Stimulated activated CD8-positive, alpha-beta memory T cell treated with anti-CD3 and anti-CD28 coated beads, Interleukin-2, amount 100 ng/mL, for 1 hour (primary cell): ENCODE measurements at places on chromosomes 2 and 18.

GRCh38 chr2:51208521-51208920 is 176.6 kb upstream of the NRXN1 start:
- no peak for DNase-seq

GRCh38 chr2:193895226-193895625 is 1700.5 kb upstream of the TMEFF2 start:
- no peak for DNase-seq

GRCh38 chr2:198304859-198305258 is 500.5 kb downstream of the PLCL1 start:
- DNase-seq, result no peak

- no peak for DNase-seq
These were observed 814.5 kb upstream of the RAB6C start for GRCh38 chr2:129165006-129165405.

GRCh38 chr2:215711471-215712034 is 275.7 kb upstream of the FN1 start:
- DNase-seq, result no peak

DNA sequence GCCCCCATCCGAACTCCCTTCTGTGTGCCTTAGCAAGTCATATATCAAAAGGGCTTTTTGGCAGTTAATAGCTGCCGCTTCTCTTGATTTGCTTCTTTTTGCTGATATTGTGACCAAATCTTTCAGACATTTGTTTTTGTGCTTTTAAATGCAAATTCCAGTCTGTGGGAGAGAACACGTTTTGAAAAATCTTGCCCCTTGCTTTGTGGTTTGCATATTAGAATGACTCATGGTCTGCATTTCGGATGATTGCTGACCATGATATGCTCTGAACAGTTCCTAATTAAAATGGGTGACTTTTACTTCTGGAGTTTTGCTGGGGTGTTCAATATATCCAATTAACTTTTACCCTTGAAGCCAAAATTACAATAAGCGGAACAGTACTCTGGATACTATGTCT is 58.2 kb upstream of the ST6GAL2 start:
- DNase-seq, result no peak
